ENCODE measurements at places on chromosomes 3 and 15.

DNA sequence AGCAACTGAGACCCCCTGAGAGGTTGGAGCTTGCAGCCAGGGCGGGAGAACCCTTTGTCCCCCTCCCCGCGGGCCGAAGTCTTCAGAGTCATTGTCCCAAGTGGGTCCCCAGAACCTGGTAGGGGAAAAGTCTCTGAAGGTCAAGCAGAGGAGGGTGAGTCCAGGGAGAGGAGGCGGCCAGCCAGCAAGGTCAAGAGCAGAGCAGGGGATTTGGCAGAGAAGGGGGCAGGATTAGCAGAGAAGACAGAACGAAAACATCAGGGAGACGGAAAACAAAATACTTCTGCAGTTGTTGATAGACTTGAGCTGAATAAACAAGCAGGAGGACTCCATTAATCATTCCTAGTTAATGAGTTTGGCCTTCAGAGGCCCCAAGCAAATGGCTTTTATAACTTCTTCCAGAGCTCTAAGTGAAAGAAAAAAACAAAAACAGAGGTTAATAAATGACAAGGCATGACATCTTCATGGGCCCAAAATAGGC is 66.7 kb downstream of the GRIP2 start:
- no peak for DNase-seq

- DNase-seq = no peak
Observed at GRCh38 chr3:196007744-196008335, 74.0 kb downstream of the TFRC start.

- DNase-seq = no peak
Observed at GRCh38 chr3:5255404-5256344, 68.2 kb downstream of the EDEM1 start.

GRCh38 chr3:150253622-150254021 is 154.5 kb upstream of the TSC22D2 start:
- DNase-seq = peak; percentile 13

DNA sequence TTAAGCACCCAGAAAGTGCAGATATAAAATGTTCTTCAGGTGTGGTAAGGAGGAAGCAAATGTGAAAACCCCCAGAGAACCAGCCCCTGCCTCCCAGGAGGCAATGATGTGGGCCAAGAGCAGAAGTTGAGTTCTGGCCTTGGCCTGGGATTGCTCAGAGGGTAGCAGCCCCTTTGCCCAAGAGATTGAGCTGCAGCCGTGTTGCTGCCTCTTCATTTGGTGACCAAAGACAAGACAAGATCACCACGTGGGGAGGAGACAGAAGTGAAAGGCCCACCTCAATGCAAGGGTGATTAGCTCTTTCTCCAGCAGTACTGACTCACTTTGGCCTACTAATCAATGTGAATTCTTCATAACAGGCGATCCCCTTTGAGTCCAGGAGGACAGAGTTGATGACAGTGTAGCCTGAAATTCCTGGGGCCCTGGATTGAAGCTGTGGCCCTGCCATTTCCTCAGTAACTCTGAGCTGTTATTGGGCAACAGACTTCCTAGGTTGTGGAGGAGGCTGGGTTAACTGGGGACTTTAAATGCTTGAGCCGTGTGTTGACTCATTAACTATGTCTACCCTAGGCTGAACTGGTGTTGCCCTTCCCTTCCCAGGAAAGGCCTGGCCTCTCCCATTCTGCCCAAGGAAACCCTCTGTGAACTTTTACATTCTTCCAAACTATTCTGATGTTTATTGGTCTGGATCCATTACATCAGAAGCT is 86.5 kb downstream of the ST6GAL1 start:
- no peak for DNase-seq

DNA sequence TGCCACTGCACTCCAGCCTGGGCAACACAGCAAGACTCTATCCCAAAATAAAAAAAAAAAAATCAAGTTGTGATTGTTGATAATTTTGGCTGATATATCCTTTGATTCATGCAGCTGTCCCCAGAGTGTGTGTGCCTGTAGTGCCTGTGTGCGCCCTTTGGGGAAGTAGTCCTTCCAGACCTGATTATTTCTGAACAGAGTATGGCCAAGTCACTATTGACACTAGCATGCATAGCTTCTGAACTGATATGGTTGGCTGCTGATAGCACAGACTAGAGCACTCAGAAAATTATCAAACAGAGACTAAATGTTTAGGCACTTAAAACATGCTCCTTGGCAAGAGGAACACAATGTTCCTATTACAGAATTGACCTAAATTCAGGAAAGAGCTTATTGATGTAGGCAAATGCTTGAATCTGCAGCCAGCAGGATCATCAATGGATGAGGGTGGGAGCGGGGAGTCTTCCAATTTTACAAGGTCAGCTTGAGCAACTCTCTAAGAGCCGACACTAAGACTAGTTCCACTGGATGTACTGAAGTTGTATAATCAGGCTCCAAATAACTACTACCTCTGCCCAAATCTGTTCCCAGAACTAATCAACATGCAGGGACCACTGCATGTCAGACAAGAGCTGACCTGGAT is 17.7 kb upstream of the PTPN9 start:
- DNase-seq = no peak

DNA sequence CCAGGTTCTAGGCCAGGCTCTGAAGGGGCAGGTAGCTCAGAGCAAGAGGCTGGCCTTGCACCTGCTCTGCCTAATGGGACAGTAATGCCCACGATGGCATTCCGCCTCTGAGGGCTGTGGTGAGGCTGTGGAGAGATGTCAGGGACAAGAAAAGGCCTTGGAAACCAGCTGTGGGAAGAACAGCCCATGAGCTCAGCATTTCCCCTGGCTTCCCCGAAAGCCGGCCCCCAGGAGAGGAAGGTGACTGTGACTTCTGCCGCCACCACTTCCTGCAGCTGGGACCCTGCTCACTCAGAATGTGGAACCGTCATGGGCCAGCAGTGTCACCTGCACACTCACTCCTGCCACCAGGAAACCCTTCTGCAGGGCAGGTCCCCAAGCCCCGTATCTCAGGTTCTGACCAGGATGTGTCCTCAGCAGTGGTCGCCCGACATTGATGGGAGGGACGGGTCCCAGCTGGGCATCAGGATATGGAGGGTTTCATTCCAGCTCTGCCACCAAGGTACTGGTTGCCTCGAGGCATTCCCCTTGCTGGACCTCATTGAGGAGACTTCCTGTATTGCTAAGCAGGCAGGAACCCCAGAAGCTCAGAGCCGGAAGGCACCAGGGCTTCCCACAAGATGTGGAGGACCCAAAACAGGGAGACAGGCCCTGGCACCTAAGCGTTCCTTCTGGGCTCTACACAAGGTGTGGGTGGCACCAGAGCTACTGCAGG is 30.7 kb downstream of the SEMA7A start:
- no peak for DNase-seq

DNA sequence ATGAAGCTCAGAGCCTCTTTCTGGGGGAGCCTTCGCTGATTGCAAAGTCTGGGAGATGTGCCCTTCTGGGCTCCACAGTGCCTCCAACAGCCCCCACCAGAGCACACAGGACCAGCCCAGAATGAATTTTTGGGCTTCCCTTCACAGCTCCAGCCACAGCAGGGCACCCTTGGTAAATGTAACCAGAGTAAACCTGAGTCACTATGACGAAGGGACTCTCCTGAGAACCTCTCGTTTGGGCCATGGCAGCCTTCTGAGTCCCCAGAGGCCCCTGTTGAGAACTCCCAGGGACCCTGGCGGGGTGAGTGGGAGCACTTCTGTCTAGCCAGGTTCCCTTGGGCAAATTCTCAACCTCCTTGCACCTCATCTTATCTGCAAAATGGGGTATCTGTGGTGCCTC is 20.8 kb downstream of the FAM3D start:
- no peak for DNase-seq

GRCh38 chr3:137172728-137173127 is 214.9 kb downstream of the IL20RB start:
- no peak for DNase-seq

GRCh38 chr3:61985020-61985419 is 388.3 kb downstream of the FEZF2 start:
- DNase-seq = no peak

GRCh38 chr3:195909644-195910498 is 1.5 kb upstream of the TNK2 start:
- peak; percentile 65 for DNase-seq

GRCh38 chr15:70306081-70306480 is 208.4 kb upstream of the TLE3 start:
- no peak for DNase-seq

- no peak for DNase-seq
Observed at GRCh38 chr3:171561596-171562323, 101.6 kb upstream of the TNIK start.

DNA sequence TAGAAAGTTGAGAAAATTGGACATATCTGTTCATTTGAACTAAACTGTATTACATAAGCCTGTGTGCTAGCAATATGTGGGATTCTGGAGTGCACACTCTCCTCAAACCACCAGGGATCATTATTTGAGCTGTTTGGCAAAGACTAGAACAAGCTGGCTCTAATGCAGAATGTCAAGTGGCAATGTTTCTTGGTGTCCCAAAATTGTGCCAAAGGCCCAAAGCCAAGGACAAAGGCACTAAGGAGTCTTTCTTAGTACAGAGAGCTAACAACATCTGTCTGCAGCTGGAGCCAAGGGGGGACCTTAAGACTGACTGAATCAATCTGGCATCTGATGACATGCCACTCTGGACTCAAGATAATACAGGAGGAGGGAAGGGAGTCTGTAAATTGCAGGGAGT is 76.7 kb upstream of the STRIT1 start:
- no peak for DNase-seq

DNA sequence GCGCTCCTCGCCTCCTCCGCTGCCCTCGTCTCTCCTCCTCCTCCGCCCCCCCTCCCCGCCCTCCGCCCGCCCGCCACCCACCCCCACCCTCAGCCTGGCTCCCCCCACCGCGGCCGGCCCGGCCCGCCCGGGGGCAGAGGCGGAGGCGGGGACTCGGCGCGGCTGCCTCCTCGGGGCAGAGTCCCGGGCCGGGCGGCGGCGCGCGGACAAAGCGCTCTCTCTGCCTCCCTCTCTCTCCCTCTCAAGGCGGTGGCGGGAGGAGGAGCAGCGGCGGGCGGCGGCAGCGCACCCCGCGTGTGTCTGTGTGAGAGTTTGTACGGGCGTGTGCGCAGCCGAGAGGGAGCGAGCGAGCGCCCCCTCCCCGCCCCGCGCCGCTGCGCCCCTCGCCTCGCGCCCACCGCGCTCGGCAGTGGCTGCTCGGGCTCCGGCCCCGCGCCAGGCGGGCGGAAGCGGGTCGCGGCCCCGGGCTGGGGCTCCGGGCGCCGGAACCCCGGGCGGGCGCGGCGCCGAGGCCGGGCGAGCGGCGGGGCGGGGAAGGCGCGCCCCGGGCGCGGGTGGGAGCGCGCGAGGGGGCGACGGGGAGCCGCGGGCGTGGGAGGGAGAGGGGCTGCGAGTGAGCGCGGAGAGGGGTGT is at the start of gene IGF2BP2:
TSS of gene IGF2BP2 (minus strand) at position 37 of the 633 bp plus-strand sequence. CDS start 82 bp downstream, outside the sequence.
- DNase-seq = peak; percentile 69

DNA sequence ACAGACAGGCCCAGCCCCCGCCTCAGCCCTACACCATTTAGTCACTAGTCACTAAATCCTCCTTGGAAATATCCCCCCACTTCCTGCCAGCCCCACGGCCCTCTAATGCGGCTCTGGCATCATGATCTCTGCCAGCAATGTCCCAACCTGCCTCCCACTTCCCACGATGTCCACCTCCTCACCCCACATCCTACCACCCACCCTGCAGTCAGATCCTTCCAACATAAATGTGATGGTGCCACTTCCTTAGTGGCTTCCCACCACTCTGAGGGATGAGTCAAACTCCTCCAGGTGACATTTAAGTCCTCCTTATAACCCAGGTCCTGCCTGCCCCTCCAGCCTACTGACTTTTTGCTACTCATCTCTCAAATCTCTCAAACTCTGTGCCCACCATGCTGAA is 167.5 kb downstream of the SHQ1 start:
- no peak for DNase-seq

GRCh38 chr3:51799879-51800749 is 21.1 kb upstream of the IQCF6 start:
- DNase-seq = no peak

DNA sequence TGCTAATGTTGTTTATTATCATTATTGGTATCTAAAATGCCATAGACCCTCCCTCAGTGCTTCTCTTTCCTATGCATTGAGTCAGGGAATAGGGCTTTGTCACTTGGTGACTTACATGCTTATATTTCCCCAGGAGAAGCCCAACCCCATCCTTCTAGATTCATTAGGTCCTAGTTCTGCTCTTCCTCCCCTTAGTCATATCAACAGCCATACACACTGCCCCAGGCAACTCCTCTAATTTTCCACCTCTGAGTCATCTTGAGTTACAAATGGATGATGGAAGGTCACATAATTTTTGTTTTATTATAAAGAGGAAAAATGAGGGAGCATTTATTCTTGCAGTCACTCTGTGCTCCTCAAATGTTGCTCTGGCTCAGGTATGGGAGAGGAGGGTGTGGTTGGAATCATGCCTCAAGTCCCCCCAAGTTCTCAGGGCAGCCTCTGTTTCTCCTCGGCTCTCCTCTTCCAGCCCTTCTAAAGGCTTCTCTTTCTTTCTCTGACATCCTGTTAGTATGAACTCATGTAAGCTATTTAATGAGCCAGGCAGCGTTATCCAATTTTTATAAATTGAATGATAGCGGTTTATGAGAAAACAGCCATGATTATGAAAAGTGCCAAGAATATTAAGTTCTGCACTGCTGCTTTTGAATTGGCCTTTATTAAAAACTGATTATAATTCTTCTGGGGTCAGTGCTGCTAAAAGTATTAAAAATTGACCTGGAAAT is 45.6 kb upstream of the FSTL1 start:
- no peak for DNase-seq

GRCh38 chr3:134267996-134268395 is 17.3 kb upstream of the RYK start:
- no peak for DNase-seq

DNA sequence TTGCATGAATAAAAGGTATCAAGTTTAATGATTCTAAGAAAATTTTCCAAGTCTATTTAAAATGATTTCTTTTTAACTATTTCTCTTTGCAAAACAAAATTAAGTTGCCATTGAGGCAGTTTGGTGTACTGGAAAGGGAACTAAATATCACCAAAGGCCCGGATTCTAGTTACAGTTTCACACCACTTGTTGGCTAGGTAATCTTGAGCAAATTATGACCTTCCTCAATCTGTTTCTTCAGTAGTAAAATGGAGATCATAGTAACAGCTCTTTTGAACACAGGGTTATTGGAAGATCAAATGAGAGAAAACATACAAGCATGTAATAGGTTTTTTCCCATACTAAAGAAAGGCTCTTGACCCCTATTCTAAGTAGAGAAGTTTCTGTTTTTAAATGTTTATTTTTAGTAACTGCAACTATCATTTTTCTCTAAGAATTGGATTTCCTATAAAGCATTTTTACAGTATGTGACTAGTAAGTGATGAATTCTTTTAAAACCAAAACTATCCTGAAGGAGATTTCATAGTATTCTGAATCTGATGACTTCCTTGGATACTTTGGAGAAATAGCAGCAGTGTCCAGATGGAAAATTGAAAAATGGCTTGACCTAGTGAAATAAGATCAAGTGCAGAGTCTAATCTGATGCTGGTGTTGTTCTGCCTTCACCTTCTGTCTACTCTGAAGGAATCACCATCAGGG is 15.7 kb downstream of the SCAANT1 start:
- DNase-seq = no peak

GRCh38 chr3:50157827-50158529 is 2.9 kb downstream of the SEMA3F start:
- DNase-seq = no peak

- DNase-seq = peak; percentile 46
Observed at GRCh38 chr3:149273096-149273751, 51.6 kb upstream of the CP start.

GRCh38 chr3:127387119-127387518 is 99.3 kb upstream of the PRR20G start:
- DNase-seq = no peak

All from NCI-H510A (cell line).